ENCODE measurements at places on chromosomes 13 and 19.
A peak's percentile ranks its signal among the peaks of the same experiment; 100 is the strongest.

GRCh38 chr19:9054207-9054606, 32.7 kb upstream of the OR1M1 start:
- no peak for DNase-seq

- DNase-seq, result no peak
Measured at GRCh38 chr13:110301606-110302553, 5.1 kb downstream of the COL4A1 start.

GRCh38 chr13:20174656-20175405, 14.0 kb upstream of the GJA3 start:
- peak; percentile 41 for DNase-seq

DNA sequence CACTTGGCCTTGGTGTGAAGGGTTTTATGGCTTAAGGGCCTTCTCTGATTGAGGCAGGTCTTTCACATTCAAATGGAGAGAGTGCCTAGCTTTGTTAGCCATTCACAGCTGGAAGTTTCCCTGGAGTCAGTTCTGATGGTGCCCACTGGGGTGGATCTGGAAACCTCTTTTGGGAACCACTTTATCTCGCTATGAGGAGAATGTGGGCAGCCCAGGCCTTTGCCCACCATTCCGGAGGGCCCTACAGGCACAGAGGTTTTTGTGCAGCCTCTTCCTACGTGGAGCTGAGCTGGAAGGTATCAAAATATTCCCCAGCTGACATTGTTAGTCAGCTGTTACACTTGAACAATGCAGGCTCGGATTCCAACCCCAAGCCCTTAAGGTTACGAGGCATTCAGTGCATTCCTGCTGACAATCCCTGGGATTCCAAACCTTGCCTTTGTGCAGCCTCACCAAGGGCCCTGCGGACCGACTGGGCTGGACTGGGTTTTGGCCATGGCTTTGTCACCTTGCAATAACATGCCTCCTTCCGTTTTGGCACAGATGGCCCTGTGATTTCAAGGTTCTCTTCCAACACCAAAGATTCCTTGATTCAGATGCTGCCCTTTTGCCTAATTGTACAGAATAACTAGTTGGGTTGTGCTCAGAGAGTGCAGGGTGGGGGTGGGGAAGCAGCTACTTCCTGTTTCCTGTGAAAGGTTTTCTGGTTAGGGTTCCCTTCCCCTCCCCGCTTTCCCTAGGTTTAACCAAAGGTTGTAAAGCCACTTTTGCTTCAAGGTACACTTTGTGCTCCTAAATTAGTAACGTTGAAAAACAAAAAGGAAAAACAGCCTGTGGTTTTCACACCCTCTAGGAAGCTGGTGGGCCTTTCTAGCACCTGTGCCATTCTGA, 27.0 kb downstream of the SAE1 start:
- DNase-seq, result peak; percentile 75

DNA sequence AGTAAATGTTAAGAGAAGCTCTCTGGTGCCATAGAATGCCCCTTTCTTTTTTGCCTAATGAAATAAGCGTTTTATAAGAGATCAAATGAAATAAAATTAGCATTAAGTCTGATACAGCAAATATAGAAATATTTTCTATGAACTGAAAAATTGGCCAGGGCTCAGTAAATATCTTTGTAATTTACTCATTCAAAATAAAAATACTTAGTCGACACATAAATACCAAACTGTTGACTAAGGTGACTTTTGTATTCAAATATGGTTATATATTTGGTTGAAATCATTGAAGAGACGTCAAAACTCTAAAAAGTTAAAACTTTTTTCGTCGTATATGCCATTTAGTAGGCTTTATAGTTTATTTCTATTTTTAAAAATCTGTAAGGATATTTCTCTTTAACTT, 25.6 kb downstream of the IPO5 start:
- no peak for DNase-seq

DNA sequence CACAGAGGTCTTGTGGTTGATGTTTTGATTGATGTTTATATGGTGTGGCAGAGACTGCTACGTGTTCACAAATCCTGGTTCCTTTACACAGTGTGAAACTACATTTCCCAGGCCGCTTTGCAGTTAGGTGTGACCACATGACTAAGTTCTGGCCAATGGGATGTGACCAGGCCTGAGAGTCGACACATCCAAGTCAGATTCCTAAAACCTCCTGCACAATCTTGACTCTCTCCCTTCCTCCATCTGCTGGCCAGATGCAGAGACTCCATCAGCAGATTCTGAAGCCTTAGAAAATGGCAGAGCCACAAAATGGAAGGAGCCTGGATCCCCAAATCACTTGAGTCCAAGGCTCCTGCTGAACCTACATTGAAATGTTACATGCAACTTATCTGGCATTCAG, 12.6 kb downstream of the CD37 start:
- DNase-seq, result no peak

GRCh38 chr19:24054044-24054935, 32.7 kb upstream of the ZNF254 start:
- no peak for DNase-seq

- no peak for DNase-seq
Measured at GRCh38 chr13:28408863-28409262, 86.1 kb downstream of the FLT1 start.

All from CD4-positive, alpha-beta T cell (primary cell).